ENCODE measurements at places on chromosomes 5 and 9.

DNA sequence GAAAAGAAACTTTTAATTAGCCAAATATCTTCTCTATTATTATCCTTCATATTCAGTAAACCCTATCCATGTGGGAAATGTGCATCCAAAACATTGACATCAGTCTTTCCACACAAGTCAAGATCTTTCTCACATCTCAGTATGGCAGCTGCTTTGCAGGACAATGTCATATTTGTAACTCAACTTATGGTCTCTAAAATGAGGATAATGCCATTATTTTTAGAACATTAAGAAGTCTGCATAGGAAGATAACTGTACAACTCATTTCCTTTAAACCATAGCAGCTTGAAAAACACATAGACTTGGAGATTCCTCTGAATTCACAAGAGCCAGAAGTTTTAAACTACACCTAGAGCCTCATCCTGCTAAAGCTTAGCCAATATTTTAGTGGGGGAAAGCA is 43.7 kb downstream of the MCTP1 start:
- no peak for DNase-seq

- no peak for DNase-seq
These were observed 114.3 kb upstream of the PCSK5 start for GRCh38 chr9:75775966-75776691.

DNA sequence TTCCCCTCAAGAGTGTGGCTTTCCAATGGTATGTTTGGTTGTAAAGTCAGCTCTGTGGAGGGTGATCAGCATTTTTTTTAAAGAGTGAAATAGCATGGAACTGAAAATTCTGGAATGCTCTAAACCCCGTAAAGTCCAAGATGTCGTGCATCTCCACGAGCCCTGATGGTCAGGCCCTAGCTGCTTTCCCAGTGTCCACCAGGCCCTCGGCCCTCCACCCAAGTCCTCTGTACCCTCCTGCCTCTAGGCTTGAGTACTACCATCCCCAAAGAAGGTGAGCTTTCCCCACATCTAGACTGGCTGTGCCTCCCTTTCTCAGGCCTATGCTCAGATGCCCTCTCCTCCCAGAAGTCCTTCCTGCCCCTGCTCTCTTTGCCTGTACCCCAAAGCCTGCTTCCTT is 280.3 kb downstream of the GADD45G start:
- DNase-seq, result no peak

DNA sequence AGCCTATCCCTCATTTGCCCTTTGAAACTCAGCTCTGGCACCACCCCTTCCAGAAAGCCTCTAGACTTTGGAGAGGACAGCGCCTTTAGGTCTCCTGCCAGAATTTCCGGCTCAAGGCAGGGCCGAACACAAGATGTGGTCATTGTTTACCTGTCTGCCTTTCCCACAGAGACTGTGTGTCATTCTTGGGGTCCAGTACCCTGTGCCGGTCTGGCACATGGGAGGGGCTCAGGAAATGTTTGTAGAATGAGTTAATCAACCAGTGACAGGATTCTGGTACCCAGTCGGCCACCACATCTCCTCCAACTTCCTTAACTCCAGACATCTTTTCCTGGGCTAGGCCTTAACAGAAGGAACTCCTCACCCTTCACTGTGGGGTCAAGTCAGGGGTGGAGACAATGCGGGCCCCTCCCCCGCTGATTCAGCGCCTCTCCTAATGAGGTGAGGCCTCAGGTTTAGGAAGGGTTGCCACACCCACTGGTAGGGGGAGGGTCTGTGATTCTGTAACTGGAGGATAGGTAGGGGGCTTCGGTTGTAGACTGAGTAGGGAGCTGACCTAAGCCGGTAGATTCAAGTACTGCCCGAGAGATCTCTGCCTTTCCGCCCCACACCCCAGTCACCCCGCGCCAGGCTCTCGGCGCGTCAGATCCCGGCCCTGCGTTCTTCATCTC is 29.3 kb downstream of the PCDH1 start:
- DNase-seq, result no peak
